Large intestine (tissue), 12 donors: ENCODE measurements at places on chromosomes 7 and 10. TPM values are rescaled to one million over a fixed set of nuclear protein-coding genes. Genes with fewer than 3 reads are reported as not detected.

DNA sequence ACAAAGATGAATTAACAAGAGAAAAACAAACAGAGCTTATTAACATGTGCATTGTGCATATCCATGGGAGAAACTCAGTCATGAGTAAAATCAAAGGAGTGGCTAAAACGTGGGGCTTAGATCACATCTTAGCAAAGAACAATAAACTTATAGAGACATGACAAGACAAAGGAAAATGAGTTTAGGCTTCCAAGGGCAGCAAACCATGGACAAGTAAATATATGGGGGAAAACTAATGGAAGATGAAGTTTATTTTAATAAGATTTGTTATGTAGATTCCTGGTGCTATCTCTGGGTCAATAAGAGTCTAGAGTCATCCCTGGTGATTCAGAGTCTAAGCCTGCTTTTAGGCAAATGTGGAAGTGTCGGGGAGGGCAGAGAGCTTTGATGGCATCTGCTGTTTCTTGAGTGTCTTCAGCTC is 87.2 kb upstream of the PLPP4 start:
- H3K4me1 ChIP-seq = no peaks in the 10 kb centered on the region
- no peak for DNase-seq
- H3K27ac ChIP-seq = no peak overlapping the region
- peaks cover 3% of the 10 kb centered on the region for H3K27me3 ChIP-seq
- H3K4me3 ChIP-seq = no peak overlapping the region

Gene ENKUR
- polyA plus RNA-seq = 2.6 TPM

Gene ASB13
- 29.9 TPM for polyA plus RNA-seq

Gene CUZD1
- polyA plus RNA-seq = 0.90 TPM

DNA sequence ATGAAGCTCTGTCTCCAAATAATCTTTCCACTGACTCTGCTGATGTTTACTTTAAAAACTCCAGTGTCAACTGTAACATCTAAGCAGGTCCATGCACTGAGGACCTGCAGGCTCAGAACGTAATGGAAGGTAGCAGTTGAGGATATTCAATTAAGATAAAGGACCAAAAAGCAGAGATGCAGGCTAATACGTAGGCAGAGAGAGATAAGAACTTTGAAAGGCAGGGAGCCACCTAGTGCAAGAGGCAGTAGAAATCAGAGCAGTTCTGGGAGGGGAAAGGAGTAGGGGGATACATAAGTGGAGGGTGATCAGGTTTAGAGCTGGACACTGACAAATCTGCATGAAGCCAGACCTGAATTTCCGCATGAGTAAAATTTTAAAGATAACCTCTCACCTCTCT is 114.5 kb upstream of the POM121L12 start:
- no peaks in the 10 kb centered on the region for H3K4me1 ChIP-seq
- no peak overlapping the region for H3K4me3 ChIP-seq
- no peak for DNase-seq

DNA sequence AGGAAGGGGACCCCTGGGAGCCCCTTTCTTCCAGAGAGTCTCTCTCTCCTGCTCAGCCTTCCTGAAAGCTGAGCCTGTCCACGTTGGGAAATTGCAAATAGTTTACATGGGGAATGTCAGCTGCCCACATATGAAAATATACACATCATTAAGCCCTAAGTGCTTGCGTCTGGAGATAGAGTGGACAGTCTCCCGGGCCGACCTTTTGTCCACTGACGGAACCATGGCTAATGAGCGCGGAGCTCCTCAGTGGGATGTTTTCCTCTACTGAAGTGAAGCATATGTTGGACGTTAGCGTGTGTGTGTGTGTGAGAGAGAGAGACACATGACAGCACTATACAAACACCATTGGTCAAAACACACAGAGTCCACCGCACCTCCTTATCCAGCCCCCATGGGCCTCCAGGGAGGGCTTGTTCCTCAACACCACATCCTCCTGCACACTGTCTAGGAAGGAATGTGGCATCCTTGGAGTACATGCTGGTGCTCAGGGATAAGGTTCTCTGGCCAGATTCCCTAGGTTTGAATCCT is 128.4 kb downstream of the RGS10 start:
- no peaks in the 10 kb centered on the region for H3K27me3 ChIP-seq
- DNase-seq = peak; percentile 64
- H3K36me3 ChIP-seq = peaks cover 2% of the 10 kb centered on the region
- peaks cover 29% of the 10 kb centered on the region for H3K4me1 ChIP-seq
- peak overlapping the region; percentile 19 for H3K27ac ChIP-seq

Gene PDSS1
- polyA plus RNA-seq = 18.0 TPM

Gene ECHDC3
- 9.6 TPM for polyA plus RNA-seq

DNA sequence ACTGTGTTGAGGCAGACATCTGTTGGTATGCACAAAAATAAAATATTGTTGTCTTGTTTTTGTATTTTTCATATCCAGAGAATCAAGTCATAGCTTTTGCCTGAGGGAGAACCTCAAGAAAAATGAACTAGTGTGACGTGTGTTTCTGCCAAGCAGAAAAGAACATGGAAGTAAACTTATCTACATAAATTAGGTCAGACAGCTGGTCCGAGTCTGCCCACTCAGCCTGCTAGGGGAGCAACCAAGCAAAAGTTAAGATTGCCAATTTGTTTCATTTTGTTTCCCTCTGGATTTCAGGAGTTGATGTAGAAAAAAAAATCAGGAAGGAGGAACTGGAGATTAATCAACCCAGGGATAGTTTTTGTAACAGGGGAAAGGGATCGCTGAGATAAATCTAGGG is 572.4 kb upstream of the LRRTM3 start:
- no peaks in the 10 kb centered on the region for H3K27me3 ChIP-seq
- no peaks in the 10 kb centered on the region for H3K36me3 ChIP-seq
- H3K4me1 ChIP-seq = no peaks in the 10 kb centered on the region
- no peak for DNase-seq
- no peak overlapping the region for H3K4me3 ChIP-seq

DNA sequence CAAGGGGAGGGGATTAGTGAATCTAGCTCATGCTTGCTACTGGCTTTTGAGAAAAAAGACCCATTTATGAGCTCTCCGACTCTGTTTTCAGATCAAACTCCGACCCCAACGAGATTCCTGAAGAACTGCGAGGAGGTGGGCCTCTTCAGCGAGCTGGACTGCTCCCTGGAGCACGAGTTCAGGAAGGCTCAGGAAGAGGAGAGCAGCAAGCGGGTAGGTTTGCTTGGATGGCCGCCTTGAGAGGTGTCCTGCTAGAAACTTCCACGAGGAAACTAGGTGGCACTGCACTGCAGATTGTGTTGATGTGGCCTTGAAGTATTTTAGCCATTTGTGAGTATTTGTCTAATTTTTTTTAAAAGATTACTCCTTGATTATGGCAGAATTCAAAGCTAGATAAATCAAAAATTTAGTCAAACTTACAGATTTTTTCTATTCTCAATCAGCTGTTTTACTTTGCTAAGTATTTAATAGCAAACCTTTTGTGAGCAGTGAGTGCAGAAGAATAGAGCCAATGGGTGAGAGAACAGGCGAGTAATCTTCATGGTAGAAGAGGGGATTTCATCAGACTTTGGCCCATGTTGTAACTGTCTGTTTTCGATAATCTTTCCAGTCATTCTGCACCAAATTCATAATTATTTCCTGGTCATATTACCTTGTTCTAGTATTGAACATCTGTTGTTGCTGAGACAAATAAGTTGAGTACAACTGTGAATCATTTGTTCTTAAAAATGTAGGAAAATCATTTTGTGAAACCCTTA is 95.4 kb downstream of the CREB5 start:
- H3K4me3 ChIP-seq = no peak overlapping the region
- no peak overlapping the region for H3K27ac ChIP-seq
- no peak for DNase-seq
- peaks cover 4% of the 10 kb centered on the region for H3K27me3 ChIP-seq

- H3K36me3 ChIP-seq = no peaks in the 10 kb centered on the region
- peaks cover 3% of the 10 kb centered on the region for H3K4me1 ChIP-seq
- DNase-seq = no peak
- peaks cover 17% of the 10 kb centered on the region for H3K27me3 ChIP-seq
- H3K4me3 ChIP-seq = no peak overlapping the region
Measured at GRCh38 chr10:63865210-63865609, 344.0 kb downstream of the REEP3 start.

- H3K4me3 ChIP-seq = no peak overlapping the region
- H3K27ac ChIP-seq = no peak overlapping the region
- H3K27me3 ChIP-seq = no peaks in the 10 kb centered on the region
- H3K4me1 ChIP-seq = no peaks in the 10 kb centered on the region
Measured at GRCh38 chr7:137335814-137336213, 7.7 kb downstream of the PTN start.

Gene GNGT1
- not detected for polyA plus RNA-seq

DNA sequence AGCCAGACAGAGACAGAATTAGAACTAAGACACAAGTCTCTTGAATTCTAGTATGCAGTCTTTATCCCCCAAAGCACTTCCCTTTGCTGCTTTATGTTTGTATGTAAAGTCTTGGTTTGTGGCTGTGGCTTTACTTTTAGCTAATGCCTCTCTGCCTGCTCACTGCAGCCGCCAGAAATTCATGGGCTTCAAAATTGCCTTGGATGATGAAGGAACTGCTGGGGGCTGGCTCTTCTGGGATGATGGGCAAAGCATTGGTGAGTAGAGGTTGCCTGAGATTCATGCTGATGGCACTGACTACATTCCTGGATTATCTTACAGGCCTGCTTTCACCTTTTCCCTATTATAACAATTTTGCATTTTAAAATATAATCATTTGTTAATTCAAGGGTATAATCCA is 10.9 kb upstream of the MGAM2 start:
- H3K4me1 ChIP-seq = peaks cover 5% of the 10 kb centered on the region
- no peak overlapping the region for H3K27ac ChIP-seq
- H3K36me3 ChIP-seq = no peaks in the 10 kb centered on the region

- peaks cover 63% of the 10 kb centered on the region for H3K36me3 ChIP-seq
Measured at GRCh38 chr7:216360-217300, 24.3 kb downstream of the FAM20C start.

DNA sequence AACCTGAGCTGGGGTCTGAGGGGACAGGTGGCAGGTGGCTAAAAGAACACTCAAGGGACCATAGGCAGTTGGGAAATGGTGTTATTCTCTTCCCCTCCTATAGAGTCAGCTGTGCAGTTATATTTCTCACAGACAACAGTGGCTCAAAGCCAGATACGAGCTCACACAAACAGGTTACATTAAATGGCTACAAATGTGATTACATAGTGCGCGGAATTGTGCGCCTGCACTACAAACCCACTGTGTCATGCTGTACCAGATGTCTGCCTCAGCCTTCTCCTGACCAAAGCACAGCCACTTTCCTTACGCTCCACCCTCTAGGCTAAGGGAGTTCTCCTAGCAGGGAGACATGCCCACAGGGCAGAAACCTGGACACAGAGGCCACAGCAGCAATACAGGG is 387.2 kb downstream of the CNTNAP2 start:
- no peaks in the 10 kb centered on the region for H3K27me3 ChIP-seq
- DNase-seq = peak; percentile 3
- H3K4me3 ChIP-seq = no peak overlapping the region
- no peak overlapping the region for H3K27ac ChIP-seq
- no peaks in the 10 kb centered on the region for H3K36me3 ChIP-seq
- no peaks in the 10 kb centered on the region for H3K4me1 ChIP-seq

DNA sequence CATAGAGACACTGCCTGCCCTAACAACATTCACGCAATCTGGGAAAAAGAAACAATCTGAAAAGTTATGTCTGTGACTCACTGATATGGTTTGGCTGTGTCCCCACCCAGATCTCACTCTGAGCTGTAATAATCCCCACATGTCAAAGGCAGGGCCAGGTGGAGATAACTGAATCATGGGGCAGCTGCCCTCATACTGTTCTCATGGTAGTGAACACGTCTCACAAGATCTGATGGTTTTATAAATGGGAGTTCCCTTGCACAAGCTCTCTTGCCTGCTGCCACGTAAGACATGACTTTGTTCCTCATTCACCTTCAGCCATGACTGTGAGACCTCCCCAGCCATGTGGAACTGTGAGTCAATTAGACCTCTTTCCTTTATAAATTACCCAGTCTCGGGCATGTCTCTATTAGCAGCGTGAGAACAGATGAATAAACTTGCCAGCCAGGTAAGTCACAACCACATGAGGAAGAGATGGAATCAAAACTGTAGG is 341.5 kb upstream of the AOAH start:
- no peak overlapping the region for H3K4me3 ChIP-seq
- no peaks in the 10 kb centered on the region for H3K4me1 ChIP-seq
- H3K27me3 ChIP-seq = peaks cover 3% of the 10 kb centered on the region

Gene ADCY1
- 1.4 TPM for polyA plus RNA-seq

DNA sequence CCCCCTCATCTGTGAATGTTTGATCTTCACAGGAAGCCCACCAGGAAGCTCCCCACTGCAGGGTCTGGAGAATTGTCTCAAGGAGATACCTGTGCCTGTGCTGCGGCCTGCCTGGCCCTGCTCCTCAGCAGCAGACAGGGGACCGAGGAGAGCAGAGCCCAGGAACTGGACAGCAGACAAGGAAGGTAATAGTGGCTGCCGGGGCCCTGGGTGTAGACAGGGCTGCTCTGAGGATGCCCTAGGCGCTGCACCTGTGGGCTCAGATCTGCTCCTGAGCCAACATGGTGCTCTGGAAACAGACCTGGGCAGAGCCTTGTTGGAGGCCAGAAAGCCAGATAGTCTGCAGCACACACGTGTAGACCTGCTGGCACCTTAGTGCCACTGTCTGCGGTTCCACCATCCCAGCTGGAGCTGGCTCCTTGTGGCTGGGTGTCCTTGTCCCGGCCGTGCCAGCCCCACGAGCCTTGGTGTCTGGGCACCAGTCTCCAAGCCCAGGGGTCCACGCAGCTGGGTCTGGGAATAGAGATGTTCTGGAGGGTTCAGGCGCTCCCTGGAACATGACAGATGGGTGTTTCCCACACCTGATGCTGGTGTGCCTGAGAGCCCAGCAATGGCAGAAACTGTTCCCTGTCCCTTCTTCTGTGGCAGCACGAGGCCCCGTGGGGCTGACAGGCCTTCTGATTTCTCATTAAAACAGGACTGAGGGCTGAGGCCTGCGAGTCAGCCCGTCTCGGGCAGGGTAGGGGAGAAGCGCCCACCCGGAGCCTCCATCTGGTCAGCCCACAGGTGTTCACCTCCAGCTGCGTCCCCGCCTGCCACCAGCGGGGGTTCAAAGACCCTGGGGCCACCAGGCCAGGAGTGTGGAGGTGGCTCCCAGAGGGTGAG is 44.7 kb downstream of the ZNF467 start:
- no peak for DNase-seq
- no peaks in the 10 kb centered on the region for H3K4me1 ChIP-seq
- no peaks in the 10 kb centered on the region for H3K27me3 ChIP-seq
- no peak overlapping the region for H3K27ac ChIP-seq
- no peak overlapping the region for H3K4me3 ChIP-seq

DNA sequence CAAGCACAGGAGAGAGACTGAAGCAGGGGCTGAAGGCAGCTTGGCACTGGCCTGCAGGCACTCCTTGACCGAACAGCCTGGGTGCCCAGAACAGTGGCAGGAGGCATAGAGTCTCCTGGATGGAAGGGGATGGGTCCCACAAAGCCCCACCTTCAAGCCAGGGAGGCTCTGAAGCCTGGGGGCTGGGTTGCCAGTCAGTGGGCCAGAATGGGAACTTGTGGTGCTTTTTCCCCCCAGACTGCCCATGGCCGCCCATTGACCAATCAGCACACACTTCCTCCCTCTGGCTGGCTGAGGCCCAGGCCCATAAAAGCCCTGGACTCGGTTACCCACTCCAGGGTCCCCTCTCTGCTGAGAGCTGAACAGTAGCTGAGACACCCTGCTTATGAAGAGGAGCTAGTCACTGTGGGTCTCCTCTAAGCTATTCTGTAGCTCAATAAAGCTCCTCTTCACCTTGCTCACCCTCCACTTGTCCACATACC is 109.6 kb downstream of the ELAPOR2 start:
- H3K36me3 ChIP-seq = no peaks in the 10 kb centered on the region
- no peaks in the 10 kb centered on the region for H3K4me1 ChIP-seq
- no peak overlapping the region for H3K27ac ChIP-seq
- H3K4me3 ChIP-seq = no peak overlapping the region
- no peak for DNase-seq

Gene RBM20
- 0.96 TPM for polyA plus RNA-seq
